ENCODE measurements at places on chromosomes 16 and 17.

DNA sequence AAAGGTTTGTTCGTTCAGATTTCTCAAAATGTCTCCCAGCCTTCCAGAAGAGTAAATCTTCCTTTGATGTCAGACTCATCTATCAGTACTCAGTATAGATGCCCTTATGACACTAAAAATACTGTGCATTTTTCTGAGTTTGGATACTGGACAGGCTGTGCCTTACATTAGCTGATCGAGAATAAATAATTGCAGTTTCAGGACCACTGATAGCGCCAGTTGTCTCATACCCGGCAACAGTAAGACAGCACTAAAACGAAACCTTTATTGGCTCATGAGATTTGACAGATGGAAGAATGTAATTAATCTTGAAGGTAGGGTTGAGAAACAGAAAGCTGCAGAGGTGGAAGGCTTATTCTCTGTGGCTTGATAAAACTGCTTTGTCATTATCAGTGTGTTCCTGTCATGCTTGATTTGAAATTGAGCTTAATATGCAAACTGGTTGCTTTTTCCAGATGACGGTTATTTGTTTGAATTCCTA lies 1.2 kb downstream of the ATP6V0A1 start:
- no peak for DNase-seq

DNA sequence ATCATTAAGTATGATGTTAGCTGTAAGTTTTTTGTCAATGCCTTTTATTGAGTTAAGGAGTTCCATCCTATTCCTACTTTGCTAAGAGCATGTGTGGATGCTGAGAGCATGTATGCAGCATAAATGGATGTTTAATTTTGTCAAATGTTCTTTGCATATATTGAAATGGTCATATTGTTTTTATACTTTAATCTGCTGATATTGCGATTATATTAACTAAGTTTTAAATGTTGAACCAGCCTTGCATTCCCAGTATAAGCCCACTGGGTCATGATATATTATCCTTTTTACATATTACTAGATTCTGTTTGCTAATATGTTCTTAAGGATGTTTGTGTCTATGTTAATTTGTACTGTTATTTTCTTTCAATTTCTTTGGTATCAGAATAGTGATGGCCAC lies 53.2 kb downstream of the CCDC182 start:
- DNase-seq = no peak

DNA sequence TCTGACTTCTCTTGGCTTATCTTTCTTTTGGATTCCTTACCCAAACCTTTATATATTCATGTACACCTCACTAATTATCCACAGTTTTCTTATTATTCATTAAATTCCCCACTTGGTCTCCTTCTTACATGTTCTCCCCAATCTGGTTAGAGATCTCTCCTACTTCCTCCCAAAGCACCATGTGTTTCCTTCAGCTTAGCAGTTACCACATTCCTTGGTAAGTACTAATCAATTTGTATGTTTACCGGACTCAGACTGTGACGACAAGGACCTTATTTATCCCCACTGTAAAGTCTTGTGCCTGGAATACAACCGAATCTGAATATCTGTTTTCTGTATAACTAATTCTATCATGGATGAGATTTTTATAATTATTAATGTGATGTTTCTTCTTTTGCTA lies 389.5 kb downstream of the KCNJ2 start:
- no peak for DNase-seq

DNA sequence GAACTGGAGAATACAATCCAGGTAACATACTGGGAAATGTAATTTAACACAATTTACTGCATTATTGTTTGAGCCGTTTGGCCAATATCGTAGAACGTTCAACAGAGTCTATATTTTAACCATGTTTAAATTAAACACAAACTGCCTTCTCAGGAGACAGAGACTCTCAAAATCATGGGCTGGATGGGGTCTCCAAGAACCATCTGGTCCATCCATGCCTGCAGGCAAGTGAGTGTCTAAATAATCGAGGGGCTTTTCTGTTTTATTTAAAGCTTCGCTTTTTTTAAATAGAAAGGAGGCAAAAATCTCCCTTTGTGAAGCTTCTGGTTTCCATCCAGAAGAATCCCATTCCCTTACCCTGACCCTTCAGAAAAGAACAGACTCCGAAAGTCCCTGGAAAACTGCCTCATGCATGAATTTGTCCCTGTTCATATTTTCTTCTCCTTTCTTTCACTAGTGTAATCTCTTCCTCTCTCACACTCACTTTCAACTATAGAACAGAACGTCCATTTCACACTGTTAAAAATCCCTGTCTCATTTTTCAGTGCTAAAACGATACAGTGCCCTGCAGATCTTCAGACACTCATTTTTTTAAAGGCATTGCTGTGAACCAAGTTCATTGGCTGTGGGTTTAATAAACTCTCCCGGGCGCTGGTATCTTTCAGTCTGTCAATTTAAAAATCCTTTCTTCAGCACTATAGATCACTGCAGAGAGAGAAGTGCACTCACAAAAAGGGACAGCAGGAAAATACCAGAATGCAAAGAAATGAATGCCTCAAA lies 111.4 kb upstream of the TOM1L1 start:
- no peak for DNase-seq

GRCh38 chr16:53882310-53882709 lies 178.4 kb downstream of the FTO start:
- DNase-seq = no peak

- no peak for DNase-seq
These were observed 1.1 kb downstream of the OVCA2 start for GRCh38 chr17:2042933-2043332.

DNA sequence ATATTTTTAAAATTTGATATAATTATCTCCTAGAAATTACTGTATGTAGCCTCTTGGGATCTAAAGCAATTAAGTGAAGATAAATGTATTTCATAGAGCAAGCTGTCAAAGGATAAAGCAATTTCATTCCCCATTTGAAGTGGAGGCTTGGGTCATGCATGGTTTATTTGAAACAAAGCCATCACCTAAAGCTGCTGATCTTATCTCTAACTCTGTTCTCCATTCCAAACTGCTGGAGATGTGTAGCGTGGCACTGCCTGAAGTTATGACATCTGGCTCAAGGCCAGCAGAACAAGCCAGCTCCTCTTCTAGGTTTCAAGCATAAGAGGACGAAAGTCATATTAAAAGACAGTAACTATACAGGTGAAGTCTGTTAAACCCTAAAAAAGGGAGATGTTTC lies 83.9 kb downstream of the HIC1 start:
- DNase-seq = no peak

DNA sequence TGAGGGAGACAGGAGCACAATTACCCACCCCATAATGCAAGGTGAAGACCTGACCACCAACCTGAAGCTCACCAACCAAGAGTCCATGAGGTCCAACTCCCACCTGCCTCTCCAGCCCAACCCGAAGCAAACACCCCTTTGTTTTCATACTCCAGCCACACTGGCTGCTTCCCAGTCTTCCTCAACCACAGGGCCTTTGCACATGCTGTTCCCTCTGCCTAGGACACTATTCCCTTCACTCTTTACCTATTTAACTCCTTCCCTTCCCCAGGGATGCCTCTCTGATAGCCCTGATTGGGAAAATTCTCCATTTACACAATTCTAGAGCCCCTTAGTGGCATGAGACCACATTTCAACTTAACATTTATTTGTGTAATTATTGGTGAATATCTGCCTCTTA lies 86.0 kb downstream of the VAT1L start:
- no peak for DNase-seq

DNA sequence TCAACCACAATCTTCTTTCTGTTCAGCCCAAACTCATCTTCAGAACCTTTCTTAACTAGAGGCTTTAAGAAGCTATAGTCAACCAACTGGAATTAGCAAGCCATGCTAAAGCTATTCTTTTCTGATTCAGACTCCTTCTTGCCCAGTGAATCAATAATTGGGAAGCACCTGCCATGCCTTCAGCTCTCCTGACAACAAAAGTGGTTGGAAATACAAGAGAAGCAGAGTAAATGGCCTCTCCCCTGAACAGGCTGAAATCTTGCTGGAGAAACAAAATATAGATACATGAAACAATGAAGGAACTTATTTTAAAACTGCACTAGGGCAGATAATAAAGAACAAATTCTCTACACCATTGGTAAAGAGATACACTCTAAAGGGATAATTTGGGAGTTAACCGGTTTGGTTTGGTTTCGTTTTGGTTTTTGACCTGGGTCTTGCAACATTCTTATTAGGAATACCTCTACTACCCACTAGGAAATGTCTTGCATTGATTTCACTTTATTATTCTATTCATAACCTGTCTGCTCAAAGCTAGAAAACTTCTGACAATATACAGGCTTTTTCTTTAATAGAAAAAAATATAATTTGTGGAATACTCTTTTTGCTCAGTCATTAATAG lies 173.6 kb upstream of the DYNLRB2 start:
- DNase-seq = no peak

DNA sequence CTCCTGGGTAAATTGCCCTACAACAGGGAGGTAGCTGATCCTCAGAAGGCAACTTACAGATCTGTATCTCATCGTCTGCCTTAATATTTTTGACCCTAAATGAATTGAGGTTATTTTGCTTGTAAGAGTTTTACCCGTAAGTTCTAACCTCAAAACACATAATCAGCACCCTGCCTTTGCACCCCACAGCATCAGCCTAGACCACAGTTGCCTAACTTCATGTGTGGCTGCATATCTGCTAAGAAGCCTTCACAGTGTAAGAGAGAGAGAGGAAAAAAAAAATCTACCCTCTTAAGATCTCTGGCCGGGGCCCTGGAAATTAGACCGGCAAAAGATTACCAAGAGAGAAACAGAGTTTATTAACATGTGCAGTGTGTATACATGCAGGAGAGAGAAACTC lies 76.9 kb downstream of the ARHGAP44 start:
- no peak for DNase-seq

GRCh38 chr16:85086347-85087291 lies 25.7 kb downstream of the CIBAR2 start:
- DNase-seq = peak; percentile 47

DNA sequence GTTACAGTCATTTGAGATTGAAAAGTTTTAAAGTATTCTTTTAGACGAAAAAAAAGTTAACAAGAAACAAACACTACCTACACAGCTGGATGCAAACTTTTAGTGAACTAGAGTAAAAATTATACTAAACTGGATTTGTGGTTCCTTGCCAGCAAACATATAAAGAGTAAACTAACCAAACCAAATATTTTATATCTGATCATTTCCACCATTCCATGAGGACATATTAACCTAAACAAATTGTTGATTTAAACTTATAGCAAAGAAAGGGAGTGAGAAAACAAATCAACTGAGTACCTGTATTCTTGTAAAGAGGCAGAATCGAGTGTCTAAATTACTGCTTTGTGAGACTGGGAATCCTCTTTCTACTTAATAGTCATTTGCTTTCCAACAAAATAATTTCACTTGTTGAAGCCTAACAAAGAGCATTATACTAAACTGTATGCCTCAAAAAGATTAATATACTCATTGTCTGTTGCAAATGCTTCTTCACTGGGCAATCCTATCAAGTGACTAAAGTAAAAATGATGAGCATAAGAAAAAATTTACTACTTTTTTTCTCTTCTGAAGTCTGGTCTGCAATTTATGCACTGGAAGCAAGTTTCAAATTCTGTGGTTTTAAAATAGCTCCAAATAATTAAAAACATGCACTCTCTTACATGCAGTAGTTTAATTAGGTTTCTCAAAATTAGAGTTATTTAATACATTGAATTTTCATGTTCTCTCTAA lies 37.5 kb downstream of the AKAP10 start:
- DNase-seq = no peak

- no peak for DNase-seq
These were observed 58.8 kb downstream of the USP10 start for GRCh38 chr16:84758627-84759026.

Measured in CD8-positive, alpha-beta memory T cell (primary cell).